ENCODE measurements at places on chromosomes 7 and 10.

DNA sequence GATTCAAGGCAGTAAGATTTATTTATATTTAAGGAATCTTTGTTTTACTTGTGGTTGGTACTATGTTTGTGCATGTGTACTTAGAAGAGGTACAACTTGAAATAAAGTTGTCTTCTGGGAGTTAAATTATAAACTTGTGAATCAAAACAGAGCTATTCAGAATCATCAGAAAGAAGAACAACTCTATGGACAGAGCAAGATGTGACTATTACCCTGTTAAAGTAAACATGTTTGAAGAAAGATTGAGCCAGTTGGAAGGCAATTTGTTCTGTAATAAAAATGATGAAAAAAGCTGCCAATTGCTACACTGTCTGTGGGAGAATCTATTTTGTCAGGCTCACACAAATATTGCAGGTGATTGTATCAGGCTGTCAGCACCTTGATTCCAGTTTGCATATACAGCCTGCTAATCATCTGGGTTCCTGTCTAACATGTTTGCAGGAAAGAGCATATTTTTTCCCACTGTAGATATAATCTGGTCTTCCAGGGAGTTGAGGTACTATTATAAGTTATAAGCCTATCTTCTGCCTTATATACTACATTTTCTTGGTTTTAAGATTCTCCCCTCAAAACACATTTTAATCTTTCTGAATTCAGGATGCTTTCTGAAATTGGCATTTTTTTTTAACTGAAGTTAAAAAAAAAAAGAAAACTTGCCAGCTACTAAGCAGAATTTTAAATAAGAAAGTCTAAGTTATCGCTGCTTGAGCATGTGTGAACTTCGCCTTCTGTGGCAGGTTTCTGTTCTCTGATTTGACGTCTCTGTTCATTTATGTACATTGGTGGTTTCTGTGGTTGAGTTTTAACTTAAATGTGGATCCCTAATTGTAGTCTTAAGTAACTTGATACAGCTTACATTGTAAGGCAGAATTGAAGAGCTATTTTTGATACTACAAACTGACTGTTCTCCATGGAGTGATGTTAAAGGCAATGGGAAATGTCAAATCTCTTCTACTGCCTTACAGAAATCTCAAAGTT lies 46.0 kb downstream of the ZNRF2 start:
- DNase-seq: no peak

DNA sequence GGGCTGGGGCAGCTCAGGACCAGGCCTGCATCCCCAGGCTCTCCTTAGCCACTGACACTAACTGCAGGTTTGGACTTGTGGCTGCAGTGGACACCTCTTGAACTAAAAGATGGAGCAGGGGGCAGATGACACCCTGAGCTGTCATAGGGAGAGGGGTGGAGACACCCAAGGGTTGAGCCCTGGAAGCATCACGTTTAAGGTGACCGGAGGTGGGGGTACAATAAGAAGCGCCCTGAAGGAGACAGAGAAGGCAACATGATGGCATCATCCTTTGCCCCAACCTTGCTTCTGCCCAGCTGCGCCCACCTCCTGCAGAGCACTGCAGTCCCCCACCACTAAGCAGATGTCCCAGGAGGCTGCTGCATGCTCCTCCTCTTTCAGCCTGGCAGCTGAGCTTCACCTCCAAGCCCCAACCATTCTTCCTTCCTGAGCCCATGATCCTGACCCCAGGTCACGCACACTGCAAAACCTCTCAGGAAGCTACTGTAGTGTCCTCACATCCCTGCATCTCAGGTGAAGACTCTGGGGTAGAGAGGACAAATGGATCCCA lies 25.5 kb downstream of the OGDHL start:
- DNase-seq: no peak

DNA sequence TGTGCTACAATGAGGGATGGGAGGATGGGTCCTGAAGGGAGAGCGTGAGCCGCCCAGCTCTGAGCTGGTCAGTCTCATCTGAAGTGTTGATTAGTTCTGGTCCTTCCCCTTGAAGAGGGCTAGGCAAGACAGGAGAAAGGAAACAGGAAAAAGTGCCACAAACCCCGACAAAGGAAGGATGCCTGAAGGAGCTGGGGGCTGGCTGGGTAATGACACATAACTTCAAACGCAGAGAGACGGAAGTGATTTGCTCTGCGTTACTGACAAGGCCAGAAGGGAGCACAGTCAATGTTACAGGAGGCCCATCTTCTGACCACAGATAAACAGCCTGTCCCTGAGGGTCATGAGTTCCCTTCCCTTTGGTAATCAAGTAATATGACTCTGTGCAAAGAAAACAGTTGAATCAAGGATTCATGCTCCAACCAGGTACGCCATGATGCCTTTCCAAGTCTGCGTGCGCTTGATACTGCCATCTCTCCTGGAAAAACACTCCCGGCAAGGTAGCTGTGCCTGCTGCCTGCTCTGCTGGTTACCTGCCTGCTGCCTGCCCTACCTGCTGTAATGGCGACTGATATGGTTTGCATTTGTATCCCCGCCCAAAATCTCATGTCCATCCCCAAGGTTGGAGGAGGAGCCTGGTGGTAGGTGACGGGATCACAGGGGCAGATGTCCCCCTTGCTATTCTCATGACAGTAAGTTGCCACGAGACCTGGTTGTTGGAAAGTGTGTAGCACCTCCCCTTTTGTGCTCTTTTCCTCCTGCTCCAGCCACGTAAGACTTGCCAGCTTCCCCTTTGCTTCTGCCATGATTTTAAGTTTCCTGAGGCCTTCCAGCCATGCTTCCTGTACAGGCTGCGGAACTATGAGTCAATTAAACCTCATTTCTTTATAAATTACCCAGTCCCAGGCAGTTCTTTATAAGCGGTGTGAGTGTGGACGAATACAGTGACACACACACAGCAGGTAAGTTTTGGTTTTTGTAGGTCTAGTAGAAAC lies 57.9 kb downstream of the GRB10 start:
- no peak for DNase-seq

GRCh38 chr10:30786906-30787305 lies 157.4 kb upstream of the LYZL2 start:
- no peak for DNase-seq

- DNase-seq: no peak
Observed at GRCh38 chr10:15169555-15170401, 1.3 kb upstream of the NMT2 start.

DNA sequence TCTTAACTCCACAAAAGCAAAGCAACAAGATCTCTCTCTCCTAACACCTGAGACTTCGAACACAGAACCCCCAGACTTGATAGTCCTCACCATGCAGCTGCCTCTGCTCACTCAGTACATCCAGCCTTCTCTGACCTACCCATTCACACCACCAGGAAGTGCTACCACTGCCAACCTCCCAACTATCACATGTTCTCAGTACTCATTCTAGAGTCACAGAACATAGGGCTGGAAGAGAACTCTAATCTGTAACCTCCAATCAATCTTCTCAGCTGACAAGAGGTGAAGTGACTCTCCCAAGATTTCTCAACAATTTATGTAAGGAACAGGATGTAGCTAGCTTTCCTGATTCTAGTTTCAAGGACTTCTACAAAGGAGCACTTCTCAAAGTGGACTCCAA lies 3.8 kb downstream of the NUDCD3 start:
- DNase-seq: no peak

DNA sequence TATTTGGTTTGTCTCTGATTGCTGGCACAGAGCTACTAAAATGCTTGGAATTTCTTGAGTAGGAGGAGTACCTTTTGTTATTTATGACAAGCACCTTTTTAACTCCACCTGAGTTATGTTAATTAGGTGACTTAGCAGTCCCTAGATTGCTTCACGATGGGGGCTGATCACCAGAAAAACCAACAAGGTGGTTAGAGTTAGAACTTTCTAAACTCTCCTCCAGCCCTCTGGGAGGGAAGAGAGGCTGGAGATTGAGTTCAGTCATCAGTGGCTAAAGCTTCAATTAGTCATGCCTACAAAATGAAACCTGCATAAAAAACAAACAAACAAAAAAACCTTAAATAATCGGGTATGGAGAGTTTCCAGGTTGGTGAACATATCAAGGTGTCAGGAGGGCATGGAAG lies 23.6 kb upstream of the ING3 start:
- no peak for DNase-seq

DNA sequence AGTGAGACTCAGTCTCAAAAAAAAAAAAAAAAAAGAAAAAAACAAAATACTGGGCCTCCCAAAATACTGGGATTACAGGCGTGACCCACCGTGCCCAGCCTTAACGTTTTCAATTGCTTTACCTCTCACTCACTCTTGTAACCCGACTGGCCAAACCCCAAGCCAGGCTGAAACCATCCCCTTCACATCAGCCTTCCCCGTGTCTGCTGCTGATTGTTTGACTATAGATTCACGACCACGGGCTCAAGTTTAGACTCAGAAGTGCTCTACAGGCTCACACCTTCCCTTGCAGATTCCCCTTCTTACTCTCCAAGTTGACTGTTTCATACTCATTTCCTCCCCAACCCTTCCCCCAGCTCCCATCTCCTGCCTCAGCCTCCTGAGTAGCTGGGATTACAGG lies 22.3 kb downstream of the TYW1 start:
- DNase-seq: no peak

GRCh38 chr7:34133983-34134782 lies 228.8 kb downstream of the BMPER start:
- DNase-seq: peak; percentile 81

DNA sequence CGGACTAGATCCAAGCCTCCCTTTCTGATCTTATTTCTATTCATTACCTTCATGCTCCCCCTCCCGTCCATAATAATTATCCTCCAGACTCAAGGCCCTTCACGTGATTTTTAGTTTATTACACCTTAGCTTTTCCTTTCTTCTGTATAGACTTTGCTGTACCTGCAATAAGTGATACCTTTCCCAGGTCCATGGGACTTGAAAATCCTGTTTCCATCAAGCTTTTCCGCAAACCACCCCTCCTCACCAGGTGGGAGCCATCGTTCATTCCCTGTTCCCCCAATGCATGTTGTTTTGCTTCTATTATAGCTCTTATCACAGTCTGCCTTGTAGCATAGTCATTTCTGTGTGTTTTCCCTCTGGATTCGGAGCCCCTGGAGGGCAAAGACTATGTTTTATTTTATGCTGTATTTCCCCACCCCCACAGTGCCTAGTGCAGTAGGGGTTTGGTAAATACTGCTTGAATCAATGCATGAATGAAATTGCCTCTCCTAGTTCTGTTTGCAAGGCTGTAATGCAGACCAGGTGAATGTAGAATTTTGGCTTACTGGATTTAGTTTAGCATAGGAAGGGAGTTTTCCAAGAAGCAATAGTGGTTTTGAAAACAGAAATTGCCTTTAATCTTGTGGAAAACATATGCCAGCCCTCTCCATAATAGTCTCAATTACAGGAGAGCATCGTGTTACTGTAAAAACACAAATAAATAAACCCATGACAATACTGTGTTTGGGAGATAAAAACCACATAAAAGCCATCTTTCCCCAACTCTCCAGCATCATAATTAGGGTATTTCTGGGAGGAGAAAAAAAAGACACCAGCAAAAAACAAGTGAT lies 213.4 kb downstream of the AUTS2 start:
- no peak for DNase-seq

DNA sequence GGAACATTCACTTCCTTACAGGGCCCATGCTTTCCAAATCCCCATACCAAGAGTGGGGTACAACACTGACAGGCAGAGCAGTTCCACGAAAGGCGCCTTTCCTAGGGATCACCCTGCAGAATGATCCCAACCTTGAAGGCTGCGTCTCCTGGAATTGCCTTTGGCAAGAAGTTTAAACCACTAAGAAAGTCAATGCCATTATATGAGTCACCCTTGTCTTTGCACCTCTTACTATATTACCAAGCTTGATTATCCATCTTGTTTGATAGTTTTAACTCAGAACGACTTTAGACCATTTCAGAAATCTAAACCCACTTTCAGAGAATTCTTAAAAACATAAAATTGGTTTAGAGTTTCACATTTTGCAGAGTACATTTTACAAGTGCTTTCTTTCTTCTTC lies 282.1 kb downstream of the ARHGAP12 start:
- no peak for DNase-seq

GRCh38 chr7:37273891-37274290 lies 174.8 kb downstream of the ELMO1 start:
- DNase-seq: no peak

DNA sequence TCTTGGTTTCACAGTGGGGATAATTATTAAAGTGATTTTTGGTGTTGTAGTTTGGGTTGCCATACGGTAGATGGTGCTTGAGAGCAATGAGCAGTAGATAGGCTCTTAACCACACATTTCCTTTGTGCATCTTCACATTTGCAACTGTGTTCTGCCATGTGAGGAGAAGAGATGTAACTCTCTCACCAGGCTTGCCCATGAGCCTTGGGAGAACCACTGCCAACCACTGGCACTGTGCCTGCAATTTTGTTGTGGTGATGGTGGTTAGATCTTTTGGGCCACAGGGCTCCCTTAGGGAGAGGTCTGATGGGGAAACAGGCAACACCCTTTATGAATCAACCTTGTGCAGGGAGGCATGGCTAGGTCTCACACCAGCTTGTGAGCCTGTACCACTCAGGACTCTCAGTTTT lies 204.3 kb downstream of the CCDC7 start:
- peak; percentile 28 for DNase-seq

GRCh38 chr7:100604976-100605911 lies 3.1 kb downstream of the PCOLCE start:
- no peak for DNase-seq

All from COLO829 (cell line).